Right cardiac atrium (tissue), 5 donors: ENCODE measurements at places on chromosomes 4 and X. TPM values are rescaled to one million over a fixed set of nuclear protein-coding genes. Genes with fewer than 3 reads are reported as not detected.

EGF gene
- 17.8 TPM for total RNA-seq

SPANXN3 gene
- not detected for total RNA-seq

TLR8 gene
- 1.3 TPM for total RNA-seq

ZNF711 gene
- 6.4 TPM for total RNA-seq

TMEM156 gene
- total RNA-seq: not detected

LRP2BP gene
- 2.9 TPM for total RNA-seq

AWAT2 gene
- total RNA-seq: not detected

GAGE2A gene
- not detected for total RNA-seq

SLC49A3 gene
- 19.5 TPM for total RNA-seq

MOSPD2 gene
- total RNA-seq: 4.4 TPM

CENPU gene
- total RNA-seq: 1.8 TPM

CLDN34 gene
- 0.23 TPM for total RNA-seq

NDNF gene
- total RNA-seq: 2.1 TPM

HEPH gene
- total RNA-seq: 71.9 TPM

IL2 gene
- total RNA-seq: not detected

GRCh38 chrX:65642914-65643491 is 24.5 kb upstream of the MSN start:
- DNase-seq: no peak

- no peak for DNase-seq
Observed at GRCh38 chr4:154516318-154517029, 24.9 kb upstream of the DCHS2 start.

DNA sequence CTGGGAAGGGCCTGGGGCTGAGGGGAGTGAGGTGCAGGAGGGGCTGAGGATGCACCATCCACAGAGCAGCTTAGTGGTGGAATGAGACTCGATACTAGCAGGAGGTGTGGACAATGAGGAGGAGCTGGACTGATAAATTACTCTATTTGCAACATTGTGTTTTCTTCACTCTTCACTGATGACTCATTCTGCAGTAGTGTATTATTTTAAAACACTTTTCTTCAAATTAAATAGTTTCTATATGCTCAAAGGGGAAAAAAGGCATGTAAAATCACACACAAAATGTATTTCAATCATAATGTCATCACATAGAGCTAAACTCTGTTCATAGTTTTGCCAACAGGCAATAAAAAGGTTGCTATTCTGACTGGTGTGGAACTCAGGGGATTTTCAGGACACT is 467.0 kb upstream of the CTSO start:
- DNase-seq: no peak

GRCh38 chr4:15451181-15451865 is 18.4 kb upstream of the CC2D2A start:
- DNase-seq: no peak

- DNase-seq: no peak
Observed at GRCh38 chr4:84479663-84480062, 19.4 kb downstream of the NKX6-1 start.

DNA sequence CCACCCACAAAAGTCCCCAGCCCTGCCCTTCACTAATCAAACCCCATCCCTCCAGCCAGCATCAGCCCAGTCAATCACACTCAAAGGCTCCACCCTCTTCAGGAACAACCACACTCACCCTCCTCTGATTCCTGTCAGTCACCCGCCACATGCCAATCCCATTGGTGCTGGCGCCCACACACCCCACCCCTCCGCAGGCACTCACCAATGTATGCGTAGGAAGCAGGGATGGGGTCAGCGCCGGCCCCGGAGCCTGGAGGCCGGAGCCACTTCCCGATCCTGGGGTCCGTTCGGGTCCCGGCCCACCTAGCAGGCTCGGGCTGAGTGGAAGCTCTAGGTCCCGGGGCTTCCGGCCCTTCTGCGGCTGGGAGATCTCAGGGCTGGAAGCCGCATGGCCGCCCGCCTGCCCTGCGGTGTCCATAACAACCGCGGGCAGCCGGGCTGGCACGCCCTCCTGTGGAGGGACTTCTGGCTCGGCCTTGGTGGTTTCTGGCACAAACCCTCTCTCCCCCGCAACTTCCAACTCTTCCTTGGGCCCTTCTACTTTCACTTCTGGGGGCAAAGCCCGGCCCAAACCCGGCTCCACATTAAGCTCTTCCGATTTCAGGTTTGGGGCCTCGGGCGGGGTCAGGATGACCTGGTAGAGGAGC is 7.9 kb upstream of the CFP start:
- DNase-seq: peak; percentile 52

- no peak for DNase-seq
Observed at GRCh38 chr4:47933840-47934239, 19.5 kb upstream of the NFXL1 start.

DNA sequence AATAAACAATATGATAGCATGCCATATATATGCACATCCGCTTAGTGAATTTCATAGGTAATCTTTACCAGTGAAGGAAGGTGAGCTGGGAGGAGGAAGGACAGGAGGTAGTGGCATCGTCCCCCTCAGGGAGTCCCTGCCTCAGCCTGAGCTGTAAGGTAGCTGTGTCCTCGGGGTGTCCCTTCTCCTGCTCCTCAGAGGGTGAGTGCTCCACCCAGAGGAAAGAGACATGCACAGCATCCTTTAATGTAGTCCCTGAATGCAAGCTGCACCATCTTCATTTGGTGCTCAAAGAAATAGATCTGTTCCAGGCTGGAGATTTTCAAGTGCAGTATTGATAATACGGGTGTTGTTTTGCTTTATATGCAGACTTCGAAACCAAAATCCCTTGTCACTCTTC is 330.4 kb upstream of the SFRP2 start:
- no peak for DNase-seq

GRCh38 chr4:61245069-61245714 is 45.1 kb downstream of the ADGRL3 start:
- no peak for DNase-seq

GRCh38 chr4:11051181-11051580 is 366.6 kb upstream of the CLNK start:
- no peak for DNase-seq

DNA sequence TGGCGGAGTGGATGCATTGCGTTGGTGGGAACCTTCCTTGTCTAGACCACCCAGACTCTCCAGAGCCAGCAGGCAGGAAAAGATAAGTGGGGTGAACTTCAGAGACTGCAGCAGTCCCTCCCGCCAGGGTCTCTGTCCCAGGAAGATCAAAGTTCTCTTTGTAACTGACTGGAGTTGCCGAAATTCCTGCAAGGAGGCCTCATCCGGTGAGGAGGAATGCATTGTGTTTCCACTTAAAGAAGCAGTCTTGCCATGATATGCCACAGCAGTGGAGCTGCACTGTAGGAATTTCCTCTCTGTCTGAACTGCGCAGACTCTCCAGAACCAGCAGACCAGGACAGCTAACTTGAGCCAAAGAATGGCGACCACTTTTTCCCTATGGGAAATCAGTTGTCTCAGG is 1190.4 kb downstream of the TECRL start:
- DNase-seq: no peak

- peak; percentile 75 for DNase-seq
Observed at GRCh38 chr4:26141911-26142638, 178.7 kb upstream of the RBPJ start.

- no peak for DNase-seq
Observed at GRCh38 chrX:135408794-135409193, 12.9 kb upstream of the SMIM10L2A start.

DNA sequence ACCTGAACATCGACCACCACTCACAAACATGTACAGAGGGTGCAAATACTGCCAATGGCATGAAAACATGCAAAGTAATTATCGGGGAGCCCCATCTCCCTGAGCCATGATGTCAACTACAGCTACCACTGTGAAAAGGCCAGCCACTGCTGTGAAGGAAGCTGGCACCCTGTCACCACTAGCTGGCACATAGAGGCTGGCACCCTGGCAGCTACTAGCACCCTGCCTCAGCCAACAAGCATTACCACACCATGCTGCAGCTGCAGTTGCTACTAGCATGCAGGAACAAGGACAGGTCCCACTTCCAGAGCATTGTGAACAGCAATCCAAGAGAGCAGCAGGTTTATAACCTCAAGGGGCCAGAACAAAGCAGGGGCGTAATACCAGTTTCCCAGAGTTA is 81.4 kb downstream of the PRR32 start:
- no peak for DNase-seq

DNA sequence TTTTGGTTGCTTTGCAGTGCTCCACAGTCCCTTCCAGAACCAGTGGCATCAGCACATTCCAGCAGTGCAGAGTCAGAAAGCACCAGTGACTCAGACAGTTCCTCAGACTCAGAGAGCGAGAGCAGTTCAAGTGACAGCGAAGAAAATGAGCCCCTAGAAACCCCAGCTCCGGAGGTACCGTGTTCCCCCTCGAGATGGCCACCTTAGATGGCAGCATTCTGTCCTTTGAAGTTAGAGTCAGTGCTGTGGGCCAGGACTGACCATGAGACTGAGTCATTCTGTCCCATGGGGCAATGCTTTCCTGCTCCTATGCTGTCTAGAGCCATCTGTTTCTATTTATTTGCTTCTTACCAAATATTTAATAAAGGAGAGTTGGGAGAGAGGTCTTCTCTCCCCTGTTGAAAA is 112.3 kb downstream of the KLHL8 start:
- no peak for DNase-seq

GRCh38 chr4:105461221-105461620 is 12.6 kb downstream of the PPA2 start:
- no peak for DNase-seq

GRCh38 chr4:7389719-7390118 is 45.0 kb downstream of the PSAPL1 start:
- no peak for DNase-seq

- DNase-seq: no peak
Observed at GRCh38 chr4:162406637-162407365, 243.0 kb upstream of the FSTL5 start.

DNA sequence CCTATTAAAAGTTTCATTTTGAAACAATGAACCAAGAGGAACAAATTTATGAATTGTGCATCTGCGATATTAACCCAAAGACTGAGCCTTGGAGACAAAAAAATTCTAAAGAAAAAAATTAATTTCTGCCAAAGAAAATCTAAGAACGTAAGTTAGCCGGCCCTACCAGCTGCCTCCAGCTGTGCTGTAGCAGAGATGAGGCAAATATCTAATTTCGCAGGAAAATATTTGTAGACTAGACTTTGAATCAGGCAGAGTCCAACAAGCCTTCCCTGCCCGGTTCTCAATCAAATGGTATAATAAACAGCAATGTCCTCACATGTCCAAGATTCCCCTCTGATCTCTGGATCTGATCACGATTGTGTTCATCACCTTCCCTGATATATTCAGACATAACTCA is 21.2 kb upstream of the SMIM20 start:
- peak; percentile 55 for DNase-seq

DNA sequence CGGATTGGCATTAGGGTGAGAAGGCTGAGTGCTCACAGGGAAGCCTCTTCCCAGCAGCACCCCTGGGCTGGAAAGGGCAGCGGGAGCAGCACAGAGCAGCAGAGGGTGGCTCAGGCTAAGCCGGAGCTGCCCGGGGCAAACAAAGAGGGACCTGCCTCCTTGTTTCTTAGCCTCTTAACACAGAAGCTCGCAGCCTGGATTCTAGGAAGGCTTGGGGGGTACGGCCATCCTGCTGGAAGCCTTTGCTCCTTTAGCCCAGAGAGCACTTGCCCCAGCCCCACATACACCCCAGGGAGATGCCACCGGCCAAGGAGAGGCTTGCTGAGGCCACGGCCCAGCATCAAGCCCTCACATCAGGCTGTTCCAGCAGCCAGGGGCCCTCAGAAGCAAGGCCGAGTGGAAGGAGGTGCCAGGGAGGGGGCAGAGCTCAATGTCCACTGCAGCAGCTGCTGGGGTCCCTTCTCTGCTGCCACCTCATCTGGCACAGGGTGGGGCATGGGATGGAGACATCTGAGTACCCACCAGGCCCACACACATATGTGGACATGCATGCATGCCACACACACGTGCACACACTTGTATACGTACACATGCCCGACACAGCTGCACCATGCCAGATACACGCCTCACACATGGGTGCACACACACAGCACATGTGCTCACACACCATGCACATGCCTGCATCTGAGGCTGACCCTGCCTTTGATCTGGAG is 20.3 kb upstream of the SPON2 start:
- peak; percentile 72 for DNase-seq

DNA sequence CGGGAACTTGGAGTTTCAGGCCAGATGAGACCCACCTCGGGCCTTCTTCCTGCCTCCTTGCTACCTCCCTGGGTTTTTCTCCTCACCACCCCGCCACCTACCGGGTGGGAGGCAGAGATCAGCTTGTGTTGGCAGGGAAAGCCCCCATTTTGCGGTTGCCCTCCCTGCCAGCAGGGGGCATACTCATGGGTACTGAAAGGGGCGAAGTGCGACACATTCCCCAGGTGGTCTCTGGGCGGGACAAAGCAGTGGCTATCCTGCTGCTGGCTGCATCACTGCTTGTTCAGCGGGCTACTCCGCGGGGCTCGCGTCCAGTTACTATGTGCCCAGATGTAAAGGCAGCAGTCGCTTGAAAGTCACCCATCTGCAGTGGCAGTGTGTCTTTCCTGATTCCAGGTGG is 330.3 kb downstream of the PDHA2 start:
- DNase-seq: peak; percentile 30

- DNase-seq: no peak
Observed at GRCh38 chr4:158877069-158877468, 108.2 kb downstream of the FNIP2 start.

GRCh38 chr4:42720533-42720932 is 63.6 kb upstream of the ATP8A1 start:
- no peak for DNase-seq

GRCh38 chr4:7021930-7022664 is 21.1 kb upstream of the TADA2B start:
- no peak for DNase-seq

DNA sequence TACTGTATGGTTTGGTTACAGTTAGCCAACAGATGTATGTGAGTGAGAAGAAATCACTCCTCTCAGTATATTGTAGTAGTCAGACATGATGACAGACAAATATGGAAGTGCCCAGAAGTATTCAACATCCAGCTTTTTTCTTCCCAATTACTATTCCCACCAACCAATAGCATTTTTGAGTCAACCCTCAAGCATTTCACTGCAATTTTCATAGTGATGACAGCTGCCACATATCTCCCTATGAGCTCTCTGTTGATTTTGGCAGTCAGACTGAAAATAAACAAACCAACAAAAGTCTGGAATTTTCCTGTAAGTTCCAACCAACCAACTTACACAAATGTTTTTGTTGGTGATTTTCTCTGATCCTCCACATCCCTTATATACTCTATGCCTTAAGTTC is 8.2 kb upstream of the TRAM1L1 start:
- DNase-seq: no peak

- no peak for DNase-seq
Observed at GRCh38 chr4:121861426-121861825, 8.8 kb downstream of the BBS7 start.

DNA sequence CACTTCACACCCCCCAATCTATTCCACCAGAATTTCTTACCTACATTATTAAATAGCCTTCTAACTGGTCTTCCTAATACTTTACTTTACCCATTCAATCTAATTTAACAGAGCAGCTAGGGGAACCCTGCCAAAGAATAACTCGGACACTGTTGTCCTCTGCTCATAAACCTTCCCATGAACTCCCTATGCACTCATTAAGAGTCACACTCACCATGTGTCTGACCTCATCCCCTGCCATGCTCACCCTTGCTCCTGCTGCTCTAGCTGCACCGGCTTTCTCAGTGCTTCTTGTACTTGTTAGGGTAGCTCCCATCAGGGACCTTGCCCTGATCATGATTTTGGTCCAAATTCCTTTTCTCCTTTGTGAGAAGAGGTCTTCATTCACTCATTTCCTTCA is 54.6 kb upstream of the GUCY1A1 start:
- DNase-seq: no peak
